ENCODE measurements at places on chromosomes 11 and 22.
A peak's percentile ranks its signal among the peaks of the same experiment; 100 is the strongest.

DNA sequence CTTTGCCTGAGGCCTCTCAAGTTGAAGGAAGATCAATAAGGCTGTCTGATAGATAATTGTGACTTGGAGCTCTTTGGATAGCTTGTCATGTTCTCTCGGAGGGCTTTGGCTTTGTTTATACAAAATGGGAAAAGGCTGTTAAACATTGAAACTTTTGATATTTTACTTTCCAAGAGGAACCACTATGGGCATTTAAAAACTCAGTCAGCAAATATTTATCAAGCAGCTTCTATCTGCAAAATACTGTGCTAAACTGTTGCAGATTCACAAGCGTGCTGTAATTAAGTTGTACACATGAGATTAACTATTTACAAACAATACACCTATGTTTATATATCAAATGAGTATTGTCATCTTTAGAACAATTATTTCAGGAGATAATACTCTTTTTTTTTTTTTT is 34.5 kb upstream of the SORL1 start:
- DNase-seq, result no peak

DNA sequence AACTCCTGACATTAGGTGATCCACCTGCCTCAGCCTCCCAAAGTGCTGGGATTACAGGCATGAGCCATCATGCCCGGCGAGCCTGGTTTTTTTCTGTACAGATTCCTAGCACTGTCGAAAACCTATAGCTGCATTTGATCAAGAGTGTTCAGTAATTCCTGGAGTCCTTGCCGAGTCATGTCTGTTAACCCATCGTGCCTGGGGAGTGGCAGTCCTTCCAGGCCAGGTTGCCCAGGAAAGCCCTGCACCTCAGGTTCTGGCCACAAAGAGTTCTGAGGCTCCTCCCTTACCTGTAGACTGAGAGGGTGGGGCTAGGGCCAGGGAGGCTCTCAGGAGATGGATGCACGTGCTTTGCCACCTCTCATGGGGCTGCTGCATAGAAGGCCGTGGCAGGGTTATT is 17.0 kb downstream of the YDJC start:
- DNase-seq, result no peak

- peak; percentile 75 for DNase-seq
Observed at GRCh38 chr22:37008365-37008764, 10.9 kb downstream of the TST start.

GRCh38 chr22:47215851-47216250 is 453.4 kb downstream of the TBC1D22A start:
- DNase-seq, result no peak

- peak; percentile 49 for DNase-seq
Observed at GRCh38 chr22:48112687-48113521, 1350.5 kb downstream of the TBC1D22A start.

GRCh38 chr22:44202261-44202789 is 21.6 kb downstream of the PARVG start:
- DNase-seq, result no peak

DNA sequence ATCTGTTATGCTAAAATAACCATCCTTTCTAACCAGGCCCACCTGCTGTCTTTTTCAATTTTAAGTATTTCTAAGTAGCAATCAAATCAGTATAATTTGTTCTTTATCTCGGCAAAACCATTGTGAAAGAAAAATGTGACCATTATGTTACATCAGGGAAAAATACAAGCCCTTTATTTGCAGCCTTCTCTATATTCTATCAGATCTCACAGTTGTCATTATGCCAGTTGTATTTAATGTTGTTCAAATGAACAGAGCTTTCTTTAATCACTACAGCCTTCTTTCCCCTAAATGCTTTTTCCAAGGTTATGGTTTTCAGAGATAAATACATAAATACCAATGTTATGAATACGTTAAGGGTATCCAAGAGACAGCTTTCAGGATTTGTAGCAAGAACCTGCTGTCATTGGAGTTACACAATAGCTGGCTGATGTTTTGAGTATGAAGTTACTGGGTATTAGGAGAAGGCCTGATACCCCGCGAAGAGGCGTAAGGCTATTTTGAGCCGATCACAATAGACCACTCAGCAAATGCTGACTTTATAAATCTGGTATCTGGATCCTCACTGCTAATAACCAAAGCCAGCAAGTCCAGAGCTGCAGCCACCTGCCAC is 406.3 kb downstream of the CADM1 start:
- DNase-seq, result no peak

GRCh38 chr22:40721266-40721665 is 42.0 kb downstream of the MCHR1 start:
- peak; percentile 17 for DNase-seq

- no peak for DNase-seq
Observed at GRCh38 chr11:31366795-31367194, 2.7 kb downstream of the DCDC1 start.

GRCh38 chr11:3820971-3821370 is 12.6 kb downstream of the PGAP2 start:
- DNase-seq, result no peak

DNA sequence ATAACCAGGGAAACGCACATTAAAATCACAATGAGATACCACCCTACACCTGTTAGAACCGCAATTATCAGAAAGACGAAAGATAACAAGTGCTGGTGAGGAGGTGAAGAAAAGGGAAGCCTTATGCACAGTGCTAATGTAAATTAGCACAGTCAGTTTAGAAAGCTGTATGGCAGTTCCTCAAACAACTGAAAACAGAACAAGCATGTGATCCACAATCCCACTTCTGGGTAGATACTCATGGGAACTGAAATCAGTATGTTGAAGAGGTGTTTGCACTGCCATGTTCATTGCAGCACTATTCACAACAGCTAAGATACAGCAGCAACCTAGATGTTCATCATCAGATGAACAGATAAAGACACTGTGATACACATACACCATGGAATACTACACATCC is 75.0 kb upstream of the CCND1 start:
- DNase-seq, result no peak

DNA sequence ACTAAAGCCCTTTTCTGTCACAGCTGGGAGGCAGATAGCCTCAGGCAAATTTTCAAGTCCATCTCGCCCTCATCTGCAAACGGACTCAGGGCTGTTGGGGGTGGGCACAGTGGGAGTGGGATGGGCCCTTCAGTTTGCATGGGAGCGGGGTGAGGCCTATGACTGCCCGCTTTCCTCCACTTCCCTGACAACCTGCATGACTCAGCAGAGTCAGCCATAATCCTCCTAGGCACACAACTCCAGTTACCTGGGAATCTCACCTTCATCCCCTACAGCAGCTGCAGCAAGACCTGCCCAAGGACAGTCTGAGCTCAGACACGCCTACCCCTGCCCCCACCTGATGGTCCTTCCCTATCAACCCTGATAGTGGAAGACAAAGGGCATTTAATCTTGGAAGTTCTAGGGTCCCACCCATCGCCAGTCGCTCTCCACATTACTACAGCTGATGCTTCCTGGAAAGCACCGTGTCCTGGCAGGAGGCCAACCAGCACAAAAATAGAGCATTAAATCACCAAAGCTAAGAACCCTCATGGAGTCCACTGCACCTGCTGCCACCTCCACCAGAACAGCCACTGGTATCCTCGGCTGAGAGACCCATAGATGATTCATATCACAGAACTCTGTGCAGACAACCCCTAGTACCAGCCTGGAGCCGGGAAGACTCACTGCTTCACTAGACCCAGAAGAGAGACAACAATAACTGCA is 319.3 kb downstream of the DCDC1 start:
- DNase-seq, result no peak

- no peak for DNase-seq
Observed at GRCh38 chr22:38464992-38465672, 2.8 kb upstream of the KDELR3 start.

GRCh38 chr22:29798318-29798717 is 31.1 kb downstream of the UQCR10 start:
- no peak for DNase-seq

GRCh38 chr11:85941380-85941973 is 86.3 kb downstream of the CCDC83 start:
- DNase-seq, result peak; percentile 70

DNA sequence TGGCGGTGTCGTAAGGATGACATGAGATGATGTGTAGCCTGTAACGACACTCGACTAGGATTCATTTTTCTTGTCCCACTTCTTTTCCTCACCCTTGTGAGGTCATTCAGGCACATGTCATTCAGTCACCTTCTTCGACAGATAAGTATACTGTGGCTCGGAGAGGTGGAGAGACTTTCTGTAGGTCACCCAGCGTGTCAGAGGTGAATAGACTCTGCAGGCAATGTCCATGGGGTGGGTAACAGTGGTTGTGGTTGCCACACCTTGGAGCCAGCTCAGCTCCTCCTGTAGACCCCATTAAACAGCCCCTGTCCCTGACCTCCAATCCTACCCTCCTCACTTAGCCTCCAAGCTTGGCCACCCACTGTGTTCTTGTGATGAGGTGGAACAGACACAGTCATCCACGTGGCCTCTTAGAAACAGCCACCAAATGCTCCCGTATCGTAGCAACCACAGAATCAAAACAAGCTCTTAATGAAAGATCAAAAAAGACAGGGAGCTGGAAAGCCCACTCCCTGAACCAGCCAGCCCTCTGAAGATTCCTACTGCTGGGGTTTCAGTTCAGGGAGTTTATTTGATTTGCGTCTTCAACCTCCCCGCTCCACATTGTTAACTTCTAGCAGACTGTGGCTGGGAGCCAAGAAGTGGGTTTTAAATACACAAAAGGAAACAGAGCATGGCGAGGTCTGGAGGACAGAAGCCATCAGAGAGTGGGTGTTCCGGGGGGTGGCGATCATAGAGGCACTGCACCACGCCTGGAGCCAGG is 89.0 kb upstream of the GRK3 start:
- DNase-seq, result no peak

DNA sequence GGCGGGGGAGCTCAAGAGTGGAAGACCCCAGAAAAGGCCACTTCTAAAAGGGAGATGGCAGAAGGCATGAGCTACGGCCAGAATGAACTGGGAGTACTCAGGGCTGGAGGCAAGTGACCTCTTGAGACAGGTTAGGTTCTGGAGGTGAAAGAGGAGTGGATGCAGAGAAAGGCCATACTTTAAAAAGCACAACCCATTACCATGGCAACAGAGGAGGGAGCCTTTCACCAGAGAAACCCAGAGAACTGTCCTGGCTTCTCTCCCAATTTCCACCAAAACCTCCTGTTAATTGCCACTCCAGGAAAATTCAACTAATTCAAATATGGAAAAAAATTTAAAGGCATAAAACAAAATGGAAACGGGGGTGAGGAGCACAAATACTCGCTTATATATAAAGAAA is 15.8 kb downstream of the A4GALT start:
- DNase-seq, result no peak

- DNase-seq, result no peak
Observed at GRCh38 chr22:21947040-21948014, 5.3 kb downstream of the PPM1F start.

GRCh38 chr22:45064313-45065278 is 54.8 kb upstream of the PHF21B start:
- DNase-seq, result peak; percentile 61

GRCh38 chr22:25202290-25202921 is 2.7 kb downstream of the CRYBB3 start:
- peak; percentile 74 for DNase-seq

DNA sequence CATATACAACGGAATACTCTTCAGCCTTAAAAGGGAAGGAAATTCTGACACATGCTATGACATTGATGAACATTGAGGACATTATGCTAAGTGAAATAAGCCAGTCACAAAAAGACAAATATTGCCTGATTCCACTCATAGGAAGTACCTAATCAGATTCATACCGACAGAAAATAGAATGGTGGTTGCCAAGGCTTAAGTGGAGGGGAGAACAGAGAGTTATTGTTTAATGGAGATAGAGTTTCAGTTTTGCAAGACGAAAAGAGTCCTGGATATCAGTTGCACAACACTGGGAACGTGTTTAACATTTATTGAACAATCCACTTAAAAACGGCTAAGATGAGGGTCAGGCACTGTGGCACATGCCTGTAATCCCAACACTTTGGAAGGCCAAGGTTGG is 45.6 kb upstream of the HIPK3 start:
- peak; percentile 87 for DNase-seq

- no peak for DNase-seq
Observed at GRCh38 chr11:2797741-2798361, 87.7 kb downstream of the CDKN1C start.

GRCh38 chr11:64913171-64913727 is 3.8 kb downstream of the ATG2A start:
- no peak for DNase-seq

DNA sequence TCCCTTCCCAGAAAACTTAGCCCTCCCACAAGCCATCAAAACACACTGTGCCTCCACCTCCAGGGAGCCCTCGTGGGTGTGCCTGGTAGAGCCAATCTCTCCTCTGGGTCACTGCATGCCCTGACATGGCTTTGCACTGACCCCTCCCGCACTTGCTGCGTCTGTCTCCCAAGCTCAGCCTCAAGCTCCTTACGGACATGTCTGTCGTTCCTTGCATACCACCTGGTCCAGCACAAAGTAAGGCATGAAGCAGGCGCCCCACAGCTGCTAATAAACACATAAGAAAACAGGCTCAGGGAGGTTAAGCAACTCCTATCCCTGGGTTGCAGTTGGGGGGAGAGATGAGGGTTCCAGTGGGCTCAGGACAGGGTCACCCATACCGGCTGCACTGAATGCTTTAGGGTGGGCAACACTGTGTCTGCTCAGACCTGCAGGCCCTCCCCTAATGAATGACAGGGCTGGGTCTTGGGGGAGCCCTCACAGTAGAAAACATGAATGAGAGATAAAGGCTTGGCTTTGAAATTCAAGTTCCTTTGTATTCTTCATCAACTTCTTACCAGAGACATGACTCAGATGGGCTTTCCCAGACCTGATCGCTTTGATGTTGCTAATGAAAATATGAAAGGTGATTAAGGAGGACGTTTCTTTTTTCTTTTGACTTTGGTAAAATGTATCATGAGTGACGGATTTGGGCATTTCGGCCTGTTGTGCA is 38.0 kb downstream of the PHF21B start:
- DNase-seq, result no peak

- DNase-seq, result no peak
Observed at GRCh38 chr11:128494418-128495332, 92.7 kb downstream of the ETS1 start.

DNA sequence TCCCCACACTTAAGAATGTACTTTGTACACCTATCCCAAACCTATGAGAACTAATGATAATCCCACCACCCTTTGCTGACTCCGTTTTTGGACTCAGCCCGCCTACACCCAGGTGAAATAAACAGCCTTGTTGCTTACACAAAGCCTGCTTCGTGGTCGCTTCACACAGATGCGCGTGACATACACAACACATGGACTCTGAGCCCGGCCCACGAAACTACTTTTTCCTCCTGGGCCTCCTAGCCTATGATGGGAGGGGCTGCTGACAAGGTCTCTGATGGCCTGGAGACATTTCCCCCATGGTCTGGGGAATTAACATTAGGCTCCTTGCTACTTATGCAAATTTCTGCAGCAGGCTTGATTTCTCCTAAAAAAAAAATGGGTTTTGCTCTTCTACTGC is 1176.4 kb upstream of the RAG2 start:
- DNase-seq, result no peak

GRCh38 chr11:73317373-73317772 is 9.3 kb downstream of the ARHGEF17 start:
- DNase-seq, result no peak

DNA sequence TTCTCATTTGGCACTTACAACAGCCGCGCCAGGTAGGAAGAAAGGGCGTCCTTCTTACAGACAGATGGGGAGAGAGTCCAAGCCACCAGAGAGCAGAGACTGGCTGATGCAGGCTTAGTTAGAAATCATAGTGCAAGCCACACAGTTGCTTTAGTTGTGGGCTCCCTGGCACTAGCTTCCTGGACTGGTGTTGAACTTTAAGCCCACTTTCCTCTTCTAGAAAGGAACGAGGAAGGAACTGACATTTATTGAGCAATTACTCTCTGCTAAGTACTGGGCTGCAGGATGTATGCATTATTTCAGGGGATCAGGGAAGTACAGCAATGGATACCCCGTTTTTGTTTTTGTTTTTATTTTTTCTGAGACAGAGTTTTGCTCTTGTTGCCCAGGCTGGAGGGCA is 3.0 kb downstream of the BACE1 start:
- DNase-seq, result peak; percentile 25
